ENCODE measurements at places on chromosomes 1 and 21.

- no peak for DNase-seq
Measured at GRCh38 chr1:2175681-2176454, 18.7 kb downstream of the FAAP20 start.

DNA sequence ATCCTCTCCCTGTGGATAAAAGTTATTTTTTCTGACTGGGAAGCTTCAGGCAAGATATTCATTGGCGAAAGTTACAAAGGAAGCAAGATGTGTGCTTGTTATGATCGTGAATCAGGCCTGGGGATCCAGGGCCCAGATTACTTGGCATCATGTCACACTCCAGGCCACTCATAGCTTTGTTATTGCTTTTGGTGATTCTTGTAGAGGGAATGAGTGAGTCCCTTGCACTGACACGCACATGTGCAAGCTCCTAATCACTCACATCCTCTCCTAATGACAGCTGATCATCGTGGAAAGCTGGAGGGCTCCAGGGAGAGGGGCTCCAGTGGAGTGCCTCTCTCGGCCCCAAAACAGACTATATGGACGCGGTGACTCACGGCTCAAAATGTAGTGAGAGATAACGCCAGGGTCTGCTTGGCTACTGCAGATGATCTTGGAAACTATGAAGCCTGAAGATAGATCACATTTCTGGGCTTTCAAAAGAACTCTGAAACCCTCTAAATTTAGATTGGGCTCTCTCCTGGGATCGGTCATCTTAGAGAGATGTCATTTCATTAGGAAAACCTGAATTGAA is 481.1 kb upstream of the USP24 start:
- no peak for DNase-seq

DNA sequence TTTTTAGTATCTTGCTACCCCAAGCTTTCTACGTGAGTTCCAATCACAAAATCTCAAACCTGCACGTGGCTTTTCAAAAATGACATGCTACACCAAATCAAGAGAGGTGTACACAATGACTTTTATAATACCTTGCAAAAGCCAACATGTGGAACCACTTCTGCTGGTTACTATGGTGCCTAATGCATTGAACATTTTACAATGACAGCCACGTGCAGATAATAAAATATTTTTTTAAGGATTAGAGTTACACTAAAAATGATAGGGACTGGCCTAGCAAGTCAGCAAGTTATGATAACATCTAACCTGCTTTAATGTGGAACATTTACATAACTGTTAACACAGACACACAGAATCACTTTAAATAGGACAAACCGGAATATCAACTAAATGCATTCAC is 30.2 kb downstream of the EYA3 start:
- DNase-seq = no peak

GRCh38 chr1:231786126-231786525 is 159.5 kb downstream of the DISC1 start:
- no peak for DNase-seq

DNA sequence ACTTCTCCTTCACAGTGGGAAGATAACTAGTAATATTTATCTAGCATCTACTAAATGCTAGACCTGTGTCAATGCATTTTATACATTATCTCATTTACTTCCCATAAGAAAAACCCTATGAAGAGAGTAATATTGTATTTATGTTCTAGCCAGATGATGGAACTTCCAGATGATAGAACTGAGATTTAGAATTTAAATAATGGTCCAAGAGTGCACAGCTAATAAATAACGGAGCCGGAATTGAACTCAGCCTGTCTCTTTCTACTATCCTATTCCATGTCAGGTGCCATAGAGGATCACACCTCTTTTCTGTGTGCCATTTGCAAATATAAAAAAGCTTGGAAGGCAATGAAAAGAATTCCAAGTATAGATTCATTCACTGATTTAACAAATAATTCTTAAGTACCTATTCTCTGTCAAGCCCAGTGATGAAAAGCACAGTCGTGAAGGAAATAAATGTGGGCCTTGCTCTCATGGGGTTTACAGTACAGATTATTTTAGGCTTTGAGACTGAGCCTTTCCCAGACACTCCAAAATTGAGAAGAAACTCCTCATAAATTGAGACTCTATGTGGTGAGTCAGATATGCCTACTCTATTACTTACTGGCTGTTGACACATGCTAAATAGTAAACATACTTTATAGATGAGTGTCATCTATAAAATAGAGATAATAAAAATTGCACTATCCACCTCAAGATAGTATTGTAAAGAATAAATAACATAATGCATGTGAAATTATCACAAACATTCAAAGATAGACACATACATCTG is 378.0 kb upstream of the PRMT6 start:
- no peak for DNase-seq

DNA sequence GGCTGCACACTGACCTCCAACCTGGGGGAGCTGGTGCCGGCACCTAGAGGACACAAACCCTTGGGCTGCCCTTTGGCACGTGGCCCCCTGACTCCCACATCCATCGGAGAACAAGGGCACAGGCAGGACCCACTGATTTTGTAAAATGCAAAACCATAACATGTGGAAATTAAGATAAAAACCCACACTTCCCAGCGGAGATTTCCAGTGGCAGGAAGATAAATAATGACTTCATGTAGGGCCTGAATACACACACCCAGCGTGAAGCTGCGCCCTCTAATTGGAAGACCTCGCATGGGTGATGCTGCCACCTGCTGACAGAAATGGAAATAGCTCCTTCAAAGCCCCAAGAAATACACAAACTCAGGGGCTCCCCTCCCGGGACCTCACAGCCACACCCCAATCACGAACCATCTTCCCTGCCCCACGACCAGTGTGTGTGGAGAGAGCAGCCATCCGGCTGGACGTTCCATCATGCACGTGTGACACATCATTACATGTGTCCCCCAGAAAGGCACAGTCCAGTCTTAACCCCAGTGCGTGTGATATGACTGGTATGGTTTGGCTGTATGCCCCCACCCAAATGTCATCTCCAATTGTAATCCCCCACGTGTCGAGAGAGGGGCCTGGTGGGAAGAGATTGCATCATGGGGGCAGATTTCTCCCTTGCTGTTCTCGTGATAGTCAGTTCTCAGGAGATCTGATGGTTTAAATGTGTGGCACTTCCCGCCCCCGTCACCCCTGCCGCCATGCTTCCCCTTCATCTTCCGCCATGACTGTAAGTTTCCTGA is 5.7 kb upstream of the TPRG1L start:
- DNase-seq = peak; percentile 71

- DNase-seq = no peak
Measured at GRCh38 chr1:72637593-72637992, 355.3 kb upstream of the NEGR1 start.

GRCh38 chr1:197776351-197777105 is 1.2 kb upstream of the DENND1B start:
- DNase-seq = peak; percentile 15

GRCh38 chr21:43343992-43344886 is 82.7 kb downstream of the SIK1 start:
- no peak for DNase-seq

DNA sequence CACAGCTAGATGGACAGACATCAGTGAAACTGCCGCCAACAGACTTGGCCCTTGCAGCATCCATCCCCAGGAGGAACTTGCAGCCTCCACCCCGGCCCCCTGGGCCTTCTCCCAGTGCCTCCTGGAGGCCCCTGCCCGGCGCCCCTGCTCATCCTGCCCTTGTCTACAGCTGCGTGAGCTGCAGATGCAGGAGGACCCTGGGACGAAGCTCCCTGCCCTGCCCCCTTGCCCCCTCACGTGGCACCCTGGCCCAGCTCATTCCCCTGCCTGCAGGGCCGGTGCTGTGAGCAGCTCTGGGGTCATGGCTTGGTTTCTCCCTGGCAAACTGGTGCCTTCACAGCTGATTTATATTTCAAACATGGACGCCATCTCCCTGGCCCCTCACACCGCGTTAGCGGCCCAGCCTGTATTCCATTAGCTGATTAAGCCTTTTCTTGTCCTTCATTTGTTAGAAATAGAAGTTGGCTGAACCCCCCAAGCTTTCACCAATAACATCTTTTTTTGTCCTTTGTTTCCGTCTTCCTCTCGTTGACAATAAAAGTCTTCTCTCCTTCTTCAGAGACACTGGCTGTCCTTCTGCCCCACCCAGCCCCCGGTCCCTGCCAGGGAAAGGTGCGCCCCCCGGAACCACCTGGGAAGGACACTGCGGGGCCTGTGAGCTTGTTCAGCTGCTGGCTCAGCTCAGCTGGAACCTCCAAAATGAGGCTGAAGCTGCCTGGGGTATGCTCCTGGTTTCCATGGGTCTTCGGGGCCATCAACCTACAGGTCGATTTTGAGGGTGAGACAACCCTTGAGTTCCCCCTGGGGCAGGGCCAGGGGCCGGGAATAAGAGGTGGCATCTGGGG is 34.0 kb upstream of the SLC19A1 start:
- no peak for DNase-seq

- no peak for DNase-seq
Measured at GRCh38 chr1:92924501-92924900, 36.8 kb downstream of the DIPK1A start.

DNA sequence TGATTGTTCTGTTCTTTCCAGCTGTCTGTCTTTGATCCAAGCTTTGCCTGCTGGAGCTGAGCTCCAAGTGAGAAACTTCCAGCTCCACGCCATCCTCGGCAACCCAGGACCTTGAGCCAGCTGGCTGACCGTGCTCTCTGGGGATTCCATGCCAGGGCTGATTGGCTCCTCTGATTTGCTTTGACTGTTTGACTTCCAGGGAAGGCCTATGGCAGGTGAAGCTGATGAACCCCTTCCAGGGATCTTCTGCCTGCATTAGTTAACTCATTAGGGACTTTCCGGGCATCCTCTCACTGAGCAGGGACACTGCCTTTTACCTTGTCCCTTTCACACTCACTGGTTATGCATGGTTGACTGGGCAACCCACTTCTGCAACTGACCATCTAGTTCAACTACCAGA is 406.1 kb downstream of the RPS6KC1 start:
- DNase-seq = no peak

DNA sequence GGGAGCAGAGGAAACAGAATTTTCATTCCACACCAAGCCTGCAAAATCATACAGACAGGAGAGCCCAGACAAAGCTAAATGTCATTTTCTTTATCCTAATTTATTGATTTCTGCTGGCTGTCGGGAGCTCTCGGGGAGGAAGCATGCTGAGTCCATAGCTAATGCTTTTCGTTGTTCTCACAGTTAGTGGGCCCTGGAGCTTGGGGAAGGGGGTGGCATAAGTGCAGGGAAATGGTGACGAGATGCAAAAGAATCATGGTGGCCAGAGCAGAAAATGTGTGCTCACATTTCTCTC is 202.4 kb downstream of the TOMM20 start:
- no peak for DNase-seq

- no peak for DNase-seq
Measured at GRCh38 chr1:219582296-219582695, 30.6 kb downstream of the ZC3H11B start.

DNA sequence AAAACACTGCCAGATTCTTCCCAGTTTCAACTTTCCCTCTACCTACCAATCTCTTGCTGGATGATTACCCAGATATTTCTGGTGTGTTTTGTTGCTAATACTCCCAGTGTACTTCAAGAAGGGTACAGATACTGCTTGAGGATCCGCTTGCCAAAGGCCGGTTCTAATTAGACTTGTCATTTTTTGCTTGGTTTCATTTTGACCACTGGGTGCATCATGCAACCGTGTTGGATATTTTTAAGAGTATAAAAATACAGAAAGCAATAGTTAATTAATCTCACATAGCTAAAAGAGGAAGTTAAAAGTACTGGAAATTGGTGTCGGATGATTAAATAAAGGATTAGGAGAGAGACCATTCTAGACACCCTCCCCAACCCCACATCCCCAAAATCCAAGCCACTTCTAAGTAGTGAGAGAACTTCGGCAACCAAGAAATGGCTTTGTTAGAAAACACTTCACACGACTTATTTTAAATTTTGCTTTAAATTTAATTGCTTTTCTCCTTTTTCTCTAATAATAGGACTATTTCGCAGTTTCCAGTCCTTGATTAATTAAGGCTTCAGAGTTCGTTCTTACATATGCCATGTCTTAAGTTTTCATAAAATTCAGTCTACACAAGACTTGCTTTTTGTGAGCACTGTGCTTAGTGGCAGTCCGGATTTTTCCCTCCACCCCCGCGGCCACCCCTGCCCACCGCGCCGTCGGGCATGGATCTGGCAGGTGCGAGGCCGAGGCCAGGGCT is 2.5 kb upstream of the CDKN2C start:
- DNase-seq = no peak

GRCh38 chr1:241422470-241422869 is 65.5 kb upstream of the RGS7 start:
- DNase-seq = no peak

GRCh38 chr1:207022996-207023679 is 9.4 kb downstream of the C1orf116 start:
- no peak for DNase-seq

DNA sequence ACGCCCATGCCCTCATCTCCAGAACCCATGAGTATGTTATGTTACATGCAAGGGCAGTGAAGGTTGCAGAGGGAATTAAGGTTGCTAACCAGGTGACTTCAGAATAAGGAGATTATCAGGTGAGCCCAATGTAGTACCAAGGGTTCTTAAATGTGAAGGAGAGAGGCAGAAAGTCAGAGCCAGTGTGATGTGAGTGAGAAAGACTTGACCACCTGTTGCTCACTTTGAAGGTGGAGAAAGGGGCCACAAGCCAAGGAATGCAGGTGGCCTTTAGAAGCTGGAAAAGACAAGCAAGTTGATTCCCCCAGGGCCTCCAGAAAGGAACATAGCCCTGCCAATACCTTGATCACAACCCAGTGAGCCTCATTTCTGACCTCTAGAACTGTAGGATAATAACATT is 84.7 kb upstream of the CLDN14 start:
- no peak for DNase-seq

DNA sequence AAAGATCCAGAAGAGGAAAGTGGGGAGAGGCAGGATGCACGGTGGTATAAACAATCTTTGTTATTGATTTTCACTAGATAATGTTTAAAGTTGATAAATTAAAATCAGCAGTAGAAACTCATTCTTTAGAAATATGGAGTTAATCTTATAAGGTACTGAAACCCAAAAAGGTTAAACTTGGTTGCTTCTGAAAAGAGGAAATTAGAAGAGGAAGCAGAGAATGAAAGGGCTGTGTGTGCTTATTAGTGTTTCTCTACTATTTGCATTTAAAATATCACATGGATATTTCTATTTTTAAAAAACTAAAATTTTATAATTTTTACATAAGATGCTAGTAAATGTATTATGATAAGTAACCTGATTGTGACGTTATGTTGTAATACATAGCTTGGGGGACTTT is 24.4 kb downstream of the C1orf141 start:
- DNase-seq = no peak

Data from stimulated activated CD4-positive, alpha-beta T cell treated with anti-CD3 and anti-CD28 coated beads, Interleukin-12 subunit alpha, Interleukin-12 subunit beta, amount 100 ng/mL, for 24 hours (primary cell).